ENCODE measurements at places on chromosomes 13 and 19.

DNA sequence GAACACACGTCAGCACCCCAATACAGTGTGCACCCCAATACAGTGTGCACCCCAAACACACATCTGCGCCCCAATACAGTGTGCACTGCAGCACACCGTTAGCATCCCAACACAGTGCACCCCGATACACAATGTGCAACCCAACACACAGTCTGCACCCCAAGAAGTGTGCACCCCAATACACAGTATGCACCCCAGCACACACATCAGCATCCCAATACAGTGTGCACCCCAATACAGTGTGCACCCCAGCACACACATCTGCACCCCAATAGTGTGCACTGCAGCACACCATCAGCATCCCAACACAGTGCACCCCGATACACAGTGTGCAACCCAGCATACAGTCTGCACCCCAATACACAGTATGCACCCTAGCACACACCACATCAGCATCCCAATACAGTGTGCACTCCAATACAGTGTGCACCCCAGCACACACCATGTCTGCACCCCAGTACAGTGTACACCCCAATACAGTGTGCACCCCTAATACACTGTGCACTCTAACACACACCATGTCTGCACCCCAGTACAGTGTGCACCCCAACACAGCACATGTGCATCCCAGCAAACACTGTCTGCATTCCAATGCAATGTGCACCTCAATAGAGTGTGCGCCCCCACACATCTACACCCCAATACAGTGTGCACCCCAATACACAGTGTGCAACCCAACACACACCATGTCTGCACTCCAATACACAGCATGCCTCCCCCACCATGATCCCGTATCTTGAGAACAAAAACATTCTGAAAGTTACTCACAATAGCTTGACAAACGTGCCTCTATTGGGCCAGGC is 855 bp upstream of the CARS2 start:
- DNase-seq: no peak

- no peak for DNase-seq
These were observed 1.8 kb downstream of the CDX2 start for GRCh38 chr13:27967203-27967735.

DNA sequence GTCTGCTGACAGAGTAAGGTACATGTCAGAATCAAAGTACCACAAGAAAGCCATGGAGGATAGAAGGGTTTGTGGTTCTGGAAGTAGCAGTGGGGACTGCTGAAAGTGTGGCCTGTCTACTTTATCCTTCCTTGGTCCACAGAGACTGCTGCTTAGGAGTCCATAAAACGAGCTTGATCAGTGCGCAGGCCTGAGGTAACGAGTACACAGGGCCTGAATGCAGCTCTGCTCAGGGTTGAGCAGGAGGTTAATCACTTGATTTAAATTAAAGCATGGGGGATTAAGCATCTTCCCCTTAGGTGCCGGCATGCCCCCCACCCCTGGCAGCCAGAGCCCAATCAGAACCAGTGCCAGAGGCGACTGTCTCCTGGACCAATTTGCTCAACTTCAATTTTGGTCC is 34.9 kb upstream of the WASF3 start:
- no peak for DNase-seq

GRCh38 chr13:76293346-76293745 is 592.9 kb downstream of the KCTD12 start:
- DNase-seq: no peak

DNA sequence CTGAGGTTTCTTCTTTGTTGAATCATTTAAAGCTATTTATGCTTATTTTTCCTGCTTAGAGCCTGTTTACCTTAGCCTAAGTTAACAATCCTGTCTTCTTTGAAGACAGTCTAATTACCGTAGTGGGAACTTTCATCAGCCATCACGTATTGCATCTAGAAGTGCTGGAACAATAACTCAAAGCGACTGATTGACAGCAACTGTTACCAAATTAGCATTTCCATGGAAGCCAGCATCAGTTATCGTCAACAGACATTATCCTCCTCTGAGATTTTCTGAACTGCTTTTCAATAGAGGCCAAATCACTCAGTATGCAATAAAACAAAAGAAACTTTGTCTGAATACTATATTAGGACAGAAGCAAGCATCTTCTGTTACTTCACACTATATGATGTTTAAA is 433.3 kb upstream of the SLITRK1 start:
- DNase-seq: no peak
